Stomach (tissue), 19 donors: ENCODE measurements at places on chromosomes 7 and 10.

- DNase-seq, result no peak
Measured at GRCh38 chr7:17832242-17832641, 108.1 kb downstream of the SNX13 start.

GRCh38 chr7:116526897-116527296, 2.1 kb downstream of the CAV1 start:
- DNase-seq, result no peak

DNA sequence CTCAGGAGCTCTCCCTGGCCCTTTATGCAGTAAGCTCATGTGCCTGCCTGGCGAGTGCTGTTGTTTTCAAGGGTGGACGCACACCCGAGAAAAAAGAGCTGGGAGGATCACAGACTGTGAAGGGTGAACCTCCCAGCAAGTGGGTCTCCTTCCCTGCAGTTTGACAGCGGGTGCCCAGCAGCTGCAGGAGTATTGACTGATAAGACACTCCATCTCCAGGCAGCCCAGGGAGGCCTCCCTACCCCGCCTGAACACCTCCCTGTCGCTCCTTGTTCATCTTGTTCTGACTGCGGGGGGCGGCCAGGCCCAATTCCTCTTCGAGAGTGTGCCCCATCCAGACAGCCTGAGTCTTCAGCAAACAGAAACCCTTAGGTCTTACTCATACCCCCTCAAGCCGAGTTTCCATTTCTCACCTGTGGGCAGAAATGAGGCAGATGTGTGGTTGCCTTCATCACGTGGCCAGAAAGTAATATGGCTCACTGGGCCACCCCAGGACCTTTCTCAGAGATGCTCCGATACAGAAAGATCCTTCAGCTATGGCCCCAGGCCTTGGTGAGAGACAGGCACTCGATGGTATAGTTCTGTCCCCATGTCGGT, 17.2 kb downstream of the MDH2 start:
- no peak for DNase-seq

- DNase-seq, result no peak
Measured at GRCh38 chr7:124751027-124751426, 14.6 kb downstream of the GPR37 start.

DNA sequence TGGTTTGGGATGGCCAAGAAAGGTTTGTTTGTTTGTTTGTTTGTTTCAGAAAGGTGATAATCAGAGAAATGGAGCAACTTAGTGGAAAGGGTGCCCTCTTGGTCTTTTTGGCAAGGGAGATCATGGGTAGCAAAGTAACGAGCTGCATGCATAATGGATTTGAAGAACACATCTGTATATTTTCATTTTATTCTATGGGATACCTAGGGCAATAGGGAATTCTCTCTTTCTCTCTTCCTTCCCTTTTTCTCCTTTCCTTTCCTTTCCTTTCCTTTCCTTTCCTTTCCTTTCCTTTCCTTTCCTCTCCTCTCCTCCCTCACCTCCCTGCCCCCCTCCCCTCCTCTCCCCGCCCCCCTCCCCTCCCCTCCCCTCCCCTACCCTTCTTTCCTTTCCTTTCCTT, 492.1 kb downstream of the NEBL start:
- no peak for DNase-seq

GRCh38 chr7:38655833-38656774, 24.9 kb upstream of the AMPH start:
- DNase-seq, result no peak

DNA sequence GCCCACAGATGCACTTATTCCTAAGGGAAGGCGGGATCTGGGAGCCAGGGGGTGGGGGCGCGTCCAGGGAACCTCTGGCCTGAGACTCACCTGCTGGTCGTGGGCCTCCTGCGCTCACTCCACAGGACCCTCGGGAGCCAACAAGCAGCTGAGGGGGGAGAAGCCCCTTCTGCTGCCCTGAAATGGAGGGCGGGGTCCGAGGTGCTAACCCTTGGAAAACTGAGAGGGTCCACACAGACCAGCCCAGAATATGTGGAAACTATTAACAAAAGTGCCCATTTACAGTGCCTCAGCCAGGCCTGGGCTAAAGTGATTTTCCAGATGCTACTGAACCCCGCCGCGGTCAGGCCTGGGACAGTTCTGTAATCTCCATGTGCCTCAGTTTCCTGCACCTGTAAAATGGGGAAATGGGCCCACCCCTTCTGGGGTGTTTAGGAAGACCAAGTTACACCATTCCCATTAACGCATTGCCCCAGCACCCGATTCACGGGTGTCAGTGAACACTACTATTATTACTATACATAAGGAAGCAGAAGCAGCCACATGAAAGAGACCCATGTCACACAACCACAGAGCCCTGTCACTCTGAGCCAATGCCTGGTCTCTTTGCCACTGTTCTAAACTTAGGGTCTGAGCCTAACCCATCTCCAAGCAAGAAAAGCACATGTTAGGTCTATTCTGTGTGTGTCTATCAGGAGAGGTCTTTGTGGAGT, 630 bp upstream of the VSTM4 start:
- no peak for DNase-seq

- no peak for DNase-seq
Measured at GRCh38 chr7:134694299-134694698, 47.6 kb downstream of the BPGM start.

GRCh38 chr10:69435966-69436520, 15.2 kb upstream of the TSPAN15 start:
- no peak for DNase-seq

GRCh38 chr10:76012716-76013327, 581.4 kb downstream of the LRMDA start:
- DNase-seq, result no peak

DNA sequence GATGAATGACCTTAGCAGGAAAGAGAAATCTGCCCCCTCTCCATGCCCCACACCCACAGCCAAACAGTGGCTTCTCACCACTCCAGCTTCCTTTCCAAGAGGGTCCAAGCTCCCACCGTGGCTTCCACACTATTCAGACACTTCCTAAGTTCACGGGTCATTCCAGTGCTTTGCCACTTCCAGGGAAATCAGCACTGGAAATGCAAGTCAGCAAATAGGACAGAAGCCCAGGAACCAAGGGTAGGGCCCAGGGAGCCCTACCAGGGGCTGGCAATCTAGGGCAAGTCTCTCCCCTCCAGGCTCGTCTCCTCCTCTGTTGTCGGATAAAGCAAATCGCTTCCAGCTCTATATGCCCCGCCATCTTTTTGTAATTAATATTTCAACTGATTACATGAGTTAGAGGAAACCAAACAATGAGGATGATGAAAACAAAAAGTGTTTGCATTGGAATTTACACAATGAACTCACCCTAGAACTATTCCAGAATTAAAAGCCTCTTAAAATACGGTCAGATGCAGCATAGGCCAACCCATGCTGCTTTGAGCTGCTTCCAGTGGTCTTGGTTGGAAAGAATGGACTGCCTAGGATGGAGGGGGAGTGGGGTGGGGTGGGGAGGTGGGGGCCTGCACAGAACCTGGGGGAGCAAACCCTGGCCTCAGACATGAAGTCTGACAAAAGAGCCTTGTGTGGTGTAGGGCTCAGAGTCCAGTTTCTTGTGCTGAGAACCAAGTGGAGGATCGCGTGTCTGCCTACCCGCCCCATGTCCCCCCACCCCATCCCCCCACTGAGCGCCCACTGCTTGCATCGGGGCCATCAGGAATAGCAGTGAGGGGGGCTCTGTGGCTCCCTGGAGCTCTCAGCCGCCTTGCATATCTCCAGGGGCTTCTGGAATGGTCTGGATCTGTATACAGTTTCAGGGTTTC, 74.6 kb upstream of the CPXM2 start:
- no peak for DNase-seq

DNA sequence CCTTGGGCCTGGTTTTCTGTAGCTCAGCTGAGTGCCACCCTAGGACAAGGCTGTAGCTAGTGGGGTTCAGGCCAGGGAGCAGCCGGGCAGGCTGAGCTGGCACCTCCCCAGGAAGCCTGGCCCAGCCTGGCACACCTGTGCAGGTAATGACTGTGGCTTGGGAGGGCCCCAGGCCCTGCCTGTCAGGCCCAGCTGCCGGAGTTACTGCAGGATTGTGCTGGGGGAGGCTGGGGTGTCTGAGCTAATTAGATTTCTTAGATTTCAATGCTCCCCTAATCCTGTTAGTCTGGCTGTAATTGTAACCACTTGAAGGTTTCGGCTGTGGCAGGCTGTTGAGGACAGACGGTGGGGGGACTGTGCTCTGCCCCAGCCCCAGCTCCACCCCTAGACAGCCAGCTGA, 6.0 kb downstream of the ZMIZ1 start:
- peak; percentile 65 for DNase-seq

DNA sequence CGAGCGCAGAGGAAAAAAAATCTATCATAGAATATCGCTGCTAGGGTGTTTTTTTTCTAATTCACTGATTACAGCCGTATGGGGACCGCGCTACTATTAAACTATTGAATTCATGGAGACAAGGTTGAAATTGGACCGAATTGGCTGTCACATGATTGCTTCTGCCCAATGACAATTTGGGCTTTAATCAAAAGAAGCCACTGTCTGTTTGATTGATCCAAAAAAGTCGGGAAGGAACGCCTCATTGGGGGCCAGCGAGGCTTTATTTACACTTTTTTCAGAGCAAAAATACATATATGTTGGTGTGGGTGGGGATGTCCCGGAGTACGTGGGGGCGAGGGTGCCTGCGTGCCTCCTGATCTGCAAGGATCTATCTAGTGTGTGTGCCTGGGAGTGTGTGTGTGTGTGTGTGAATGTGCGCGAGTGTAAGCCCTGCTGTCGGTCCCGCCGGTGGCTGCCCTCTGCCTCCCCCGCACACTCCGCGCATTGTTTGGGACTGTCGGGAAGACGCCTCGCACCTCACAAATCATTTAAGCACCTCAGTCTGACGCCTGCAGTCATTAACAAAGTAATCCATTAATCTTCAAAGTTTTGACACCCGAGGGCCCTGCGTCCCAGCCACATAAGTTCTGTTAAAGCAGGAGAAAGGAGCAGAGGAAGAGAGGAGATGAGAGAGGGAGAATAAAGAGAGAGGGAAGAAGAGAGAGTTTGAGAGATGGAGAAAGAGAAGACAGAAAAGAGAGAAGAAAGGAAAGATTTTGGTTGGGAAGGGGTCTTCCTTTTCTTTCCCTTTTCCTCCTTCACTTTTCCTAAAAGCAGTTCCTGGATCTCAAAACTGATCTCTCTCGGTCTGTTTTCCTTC, at the start of gene HOXA2:
Gene HOXA2, minus strand, starts transcription at position 103 of the 862 bp plus-strand sequence. CDS start 183 bp downstream, outside the sequence.
- DNase-seq, result peak; percentile 86

- DNase-seq, result peak; percentile 75
Measured at GRCh38 chr7:70694971-70695794, 436.8 kb upstream of the GALNT17 start.

GRCh38 chr10:95480901-95481491, 80.2 kb downstream of the SORBS1 start:
- DNase-seq, result no peak

- DNase-seq, result peak; percentile 28
Measured at GRCh38 chr7:122143376-122143750, 686 bp downstream of the AASS start.

DNA sequence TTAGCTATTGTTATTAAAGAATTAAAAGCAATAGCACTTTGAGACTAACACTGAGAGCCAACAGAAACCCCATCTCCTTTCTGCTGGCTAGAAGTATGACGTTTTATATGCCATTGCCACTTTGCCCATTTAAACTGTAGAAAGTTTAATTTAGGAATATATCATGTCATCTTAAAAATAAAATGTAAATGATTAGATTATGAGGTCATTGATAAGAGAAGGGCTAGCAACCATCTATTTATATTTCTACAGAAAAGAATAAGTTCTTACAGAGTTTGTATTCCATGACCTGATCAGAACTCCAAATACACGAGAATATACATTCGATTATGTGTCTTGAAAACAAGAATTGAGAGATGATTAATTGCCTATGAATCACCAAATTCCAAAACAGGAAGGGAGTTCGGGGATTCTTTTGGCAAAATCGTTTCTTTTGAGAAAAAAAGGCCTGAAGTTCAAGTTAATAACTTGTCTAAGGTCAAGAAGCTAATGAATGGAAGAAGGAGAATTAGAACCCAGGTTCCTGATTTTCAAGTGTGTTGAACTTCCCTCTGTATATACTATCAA, 227.0 kb downstream of the TRIL start:
- no peak for DNase-seq

DNA sequence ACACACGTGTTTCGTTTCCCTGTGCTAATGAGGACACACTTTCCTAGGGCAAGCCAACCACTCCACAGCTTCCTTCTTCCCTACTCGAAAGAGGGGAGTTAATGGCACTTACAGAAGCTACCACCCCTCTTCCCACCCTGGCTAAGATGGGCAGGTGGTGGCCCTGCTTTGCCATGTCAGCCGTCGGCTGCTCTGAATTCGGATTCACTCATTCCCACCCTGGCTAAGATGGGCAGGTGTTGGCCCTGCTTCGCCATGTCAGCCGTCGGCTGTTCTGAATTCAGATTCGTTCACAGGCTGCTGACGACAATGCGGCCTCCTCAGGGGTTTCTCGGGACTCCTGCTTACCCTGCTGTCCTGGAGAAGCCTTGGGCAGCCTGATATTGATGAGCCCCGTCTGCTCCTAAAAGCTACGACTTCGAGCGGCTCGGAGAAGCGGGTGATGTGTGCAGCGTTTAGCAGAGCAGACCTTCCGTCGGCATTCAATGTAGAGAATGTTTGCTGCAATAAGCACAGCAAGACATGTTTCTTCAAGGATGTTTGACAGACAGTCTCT, 56.2 kb upstream of the PPP2R2D start:
- no peak for DNase-seq

DNA sequence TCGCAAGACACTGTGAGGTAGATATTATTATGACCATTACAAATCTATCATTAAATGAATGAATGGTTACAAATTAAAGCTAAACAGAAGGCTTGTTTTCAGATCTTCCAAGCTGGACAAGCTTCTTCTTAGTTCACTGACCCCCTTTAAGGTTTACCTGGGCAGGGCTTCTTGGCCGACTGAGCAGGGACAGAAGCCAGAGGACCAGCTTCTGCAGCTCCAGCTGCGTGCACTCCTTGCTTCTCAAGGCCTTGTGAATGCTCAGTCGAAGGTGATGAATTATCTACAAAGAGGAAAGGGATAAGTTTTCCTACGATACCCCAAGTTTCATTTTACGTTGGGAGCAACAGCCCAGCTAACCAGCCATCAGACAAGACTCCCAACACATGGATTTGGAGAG, 9.3 kb downstream of the ZC3HAV1L start:
- DNase-seq, result no peak

- peak; percentile 82 for DNase-seq
Measured at GRCh38 chr7:77538281-77539212, 1.5 kb downstream of the PTPN12 start.

- no peak for DNase-seq
Measured at GRCh38 chr7:138433583-138434443, 26.2 kb upstream of the TRIM24 start.

- DNase-seq, result no peak
Measured at GRCh38 chr7:149097088-149097487, 6.6 kb upstream of the ZNF786 start.

GRCh38 chr7:151372612-151373265, 31.1 kb downstream of the NUB1 start:
- no peak for DNase-seq

DNA sequence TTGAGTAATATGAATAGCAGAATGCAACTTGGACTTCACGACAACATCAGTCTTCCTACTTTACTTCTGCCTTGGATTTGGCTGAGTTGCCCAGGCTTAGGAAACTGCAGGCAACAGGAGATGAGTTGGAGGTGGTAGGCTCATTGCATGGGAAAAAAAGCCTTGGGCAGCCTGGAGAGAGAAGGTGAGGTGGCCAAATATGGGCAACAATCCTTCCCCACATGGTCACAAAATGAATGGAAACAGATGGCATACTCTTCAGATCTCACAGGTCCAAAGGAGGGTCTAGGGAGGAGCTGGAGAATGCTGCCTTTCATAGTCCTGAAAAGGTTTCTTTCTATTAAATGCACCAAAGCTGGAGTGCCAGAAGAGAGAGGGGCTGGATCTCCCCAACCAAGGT, 128.6 kb upstream of the AOAH start:
- DNase-seq, result no peak

- DNase-seq, result no peak
Measured at GRCh38 chr10:116669832-116670644, 49.3 kb downstream of the PNLIPRP2 start.
